ENCODE measurements at places on chromosomes 1 and 21.

GRCh38 chr1:163145435-163145834 lies 57.3 kb downstream of the RGS5 start:
- no peak for DNase-seq

- DNase-seq, result no peak
Measured at GRCh38 chr1:111471012-111471411, 2.8 kb upstream of the C1orf162 start.

DNA sequence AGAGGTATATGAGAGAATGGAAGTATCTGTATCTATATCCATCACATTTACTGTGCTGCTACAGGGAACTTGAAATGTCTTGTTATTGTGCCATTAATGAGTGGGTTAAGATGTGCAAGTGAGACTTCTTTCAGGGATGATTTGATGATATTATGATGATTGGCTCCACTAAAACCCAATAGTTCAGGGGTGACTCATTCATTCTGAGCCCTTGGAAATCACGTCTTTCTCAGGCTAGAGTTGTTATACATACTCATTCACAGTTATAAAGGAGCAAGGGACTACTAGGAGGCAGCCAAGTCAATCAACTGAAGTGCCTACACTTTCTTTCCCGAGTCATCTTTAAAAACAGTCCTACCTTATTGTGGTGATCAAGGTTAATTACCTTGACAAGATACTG lies 1109.8 kb upstream of the B3GALT2 start:
- no peak for DNase-seq

GRCh38 chr1:167773516-167773915 lies 51.7 kb downstream of the MPZL1 start:
- DNase-seq, result no peak

DNA sequence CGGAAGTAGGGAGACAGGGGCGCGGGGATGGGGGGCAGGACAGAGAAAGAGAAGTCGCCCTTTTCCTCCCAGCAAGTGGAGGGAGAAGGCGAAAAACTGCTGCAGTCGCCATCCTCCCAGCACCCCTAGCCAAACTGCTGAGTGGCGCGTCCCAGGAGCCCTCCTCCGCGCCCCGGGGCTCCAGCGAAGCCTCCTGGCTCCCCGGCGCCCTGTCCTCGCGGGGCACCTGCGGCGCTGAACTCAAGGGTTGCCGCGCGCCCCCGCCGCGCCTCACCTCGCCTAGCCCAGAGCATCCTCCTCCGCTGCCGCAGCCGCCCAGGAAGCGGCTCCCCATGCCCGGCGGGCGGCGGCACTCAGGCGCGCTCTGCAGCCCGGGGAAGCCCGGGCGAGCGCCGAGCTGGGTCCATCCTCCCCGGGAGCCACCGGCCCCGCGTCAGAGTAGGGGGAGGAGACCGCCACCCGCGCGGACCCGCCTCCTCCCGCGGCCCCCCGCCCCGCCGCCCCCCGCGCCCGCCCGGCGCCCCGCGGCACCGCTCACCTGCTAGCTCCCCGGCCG lies at the start of gene DAB1:
Gene DAB1, minus strand, starts transcription at position 405 of the 556 bp plus-strand sequence. CDS start 133,030 bp downstream, outside the sequence.
- no peak for DNase-seq

- no peak for DNase-seq
Measured at GRCh38 chr1:58543260-58543659, 3.3 kb downstream of the OMA1 start.

GRCh38 chr1:232597721-232598120 lies 32.2 kb downstream of the SIPA1L2 start:
- no peak for DNase-seq

- no peak for DNase-seq
Measured at GRCh38 chr1:62796221-62796620, 12.3 kb downstream of the ATG4C start.

Data from NCI-H526 (cell line).